ENCODE measurements at places on chromosomes 7 and 10.
A peak's percentile ranks its signal among the peaks of the same experiment; 100 is the strongest.

DNA sequence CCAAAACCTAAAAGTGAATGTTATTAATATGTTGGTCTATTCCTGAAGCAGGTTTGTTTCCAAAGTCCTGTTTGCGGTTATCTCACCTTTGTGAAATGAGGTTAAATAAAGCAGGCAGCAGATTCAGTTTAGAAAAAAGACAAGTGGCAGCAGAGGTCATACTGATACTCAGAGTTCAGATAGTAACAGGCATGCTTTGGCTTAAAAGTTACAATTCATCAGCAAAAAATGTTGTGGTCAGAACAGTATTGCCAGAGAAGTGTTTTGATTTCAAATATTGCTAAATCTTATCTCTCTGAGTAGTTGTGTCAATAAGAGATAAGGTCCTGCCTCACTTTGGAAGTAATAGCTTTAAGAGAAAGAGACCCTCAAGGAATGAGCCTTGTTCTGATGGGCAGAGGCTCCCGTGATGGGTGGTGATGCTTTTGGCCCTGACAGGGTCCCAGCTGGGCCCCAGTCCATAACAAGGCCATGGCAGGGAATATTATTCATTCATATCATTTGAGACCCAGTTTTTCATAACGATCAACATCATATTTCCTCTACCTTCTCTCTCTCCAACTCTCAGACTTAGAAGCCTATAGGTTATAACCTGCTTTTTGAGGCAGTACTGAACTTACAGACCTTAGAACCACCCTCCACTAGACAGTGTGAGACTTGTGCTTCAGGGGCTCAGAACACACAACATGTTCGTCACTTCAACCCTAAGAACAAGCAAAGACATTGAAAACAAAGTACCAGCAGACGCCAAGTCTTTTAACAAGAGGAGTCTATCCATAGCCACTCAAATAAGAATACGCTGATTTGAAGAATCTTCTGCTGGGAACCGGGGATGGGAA is 58.5 kb upstream of the AHR start:
- DNase-seq = no peak

DNA sequence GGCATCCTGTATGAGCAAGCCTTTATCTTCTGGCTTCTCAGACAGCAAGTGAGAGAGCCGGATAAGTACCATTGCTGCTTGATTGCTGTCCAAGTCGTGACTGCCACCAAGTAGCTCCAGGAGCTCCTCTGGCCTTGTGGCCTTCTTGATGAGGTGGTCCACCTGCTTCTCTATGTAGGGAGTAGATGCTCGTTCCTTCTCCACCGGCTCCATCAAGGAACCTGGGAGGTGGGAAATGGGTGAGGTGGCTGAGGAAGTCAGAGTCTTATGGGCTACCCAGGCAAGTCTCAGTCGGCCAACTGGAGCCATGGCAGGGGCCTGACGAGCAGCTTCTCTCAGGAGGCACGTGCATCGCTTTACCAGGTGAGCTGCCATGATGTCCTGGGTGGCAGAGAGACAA is 2.6 kb downstream of the TBRG4 start:
- DNase-seq = no peak

DNA sequence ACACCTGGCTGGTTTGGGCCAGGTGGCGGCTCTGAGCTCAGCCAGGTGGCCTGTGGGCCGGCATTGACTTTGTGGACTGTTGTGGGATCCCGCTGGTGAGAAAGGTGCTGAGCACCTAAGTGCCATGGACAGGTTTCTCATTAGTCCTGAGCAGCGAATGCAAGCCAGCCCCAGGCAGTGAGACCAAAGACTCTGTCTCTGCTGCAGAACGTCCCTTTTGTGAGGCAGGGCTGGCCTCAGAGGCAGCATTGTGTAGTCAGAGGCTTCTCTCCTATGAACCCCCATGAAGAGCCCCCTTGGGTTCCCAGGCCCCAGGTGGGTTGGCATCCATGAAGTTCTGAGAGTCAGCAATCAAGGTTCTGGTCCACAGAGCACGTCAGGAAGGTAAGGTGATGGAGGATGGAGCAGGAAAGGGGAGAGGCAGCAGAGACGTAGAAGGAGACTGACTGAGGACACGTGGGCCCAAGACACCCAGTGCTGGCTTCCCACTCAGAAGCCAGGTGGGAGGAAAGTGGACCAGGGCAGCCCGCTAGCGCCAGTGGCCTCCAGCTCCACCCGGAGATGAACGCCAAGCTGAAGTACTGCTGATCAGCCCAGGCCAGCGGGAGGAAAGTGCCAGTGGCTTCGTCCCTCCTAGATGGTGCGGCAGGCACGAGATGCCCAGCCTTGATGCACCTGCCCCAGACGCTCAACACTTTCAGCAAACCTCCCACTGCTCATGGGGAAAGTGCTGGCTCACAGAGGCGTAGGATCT is 19.2 kb upstream of the PTPRN2 start:
- DNase-seq = no peak

- DNase-seq = no peak
Observed at GRCh38 chr7:69820479-69821192, 222.4 kb downstream of the AUTS2 start.

- no peak for DNase-seq
Observed at GRCh38 chr7:151274936-151275812, 26.7 kb upstream of the SMARCD3 start.

DNA sequence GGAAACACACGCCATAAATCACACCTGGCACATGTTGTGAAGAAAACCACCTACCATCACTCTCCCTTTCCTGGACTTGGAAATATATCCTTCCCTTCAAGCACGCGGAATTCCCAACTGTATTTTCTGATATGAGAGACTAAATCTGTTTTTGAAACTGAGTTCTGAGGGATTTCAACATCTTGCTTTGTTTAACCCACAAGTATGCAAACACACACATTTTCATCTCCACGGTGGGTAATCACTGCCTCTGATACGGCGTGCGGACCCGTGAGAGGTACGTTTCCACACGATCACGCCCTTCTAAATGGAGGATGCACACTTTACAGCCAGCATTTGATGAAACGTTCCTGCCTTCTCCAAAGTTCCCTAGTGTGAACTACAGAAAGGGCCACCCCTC is 83.4 kb downstream of the ZRANB1 start:
- no peak for DNase-seq

DNA sequence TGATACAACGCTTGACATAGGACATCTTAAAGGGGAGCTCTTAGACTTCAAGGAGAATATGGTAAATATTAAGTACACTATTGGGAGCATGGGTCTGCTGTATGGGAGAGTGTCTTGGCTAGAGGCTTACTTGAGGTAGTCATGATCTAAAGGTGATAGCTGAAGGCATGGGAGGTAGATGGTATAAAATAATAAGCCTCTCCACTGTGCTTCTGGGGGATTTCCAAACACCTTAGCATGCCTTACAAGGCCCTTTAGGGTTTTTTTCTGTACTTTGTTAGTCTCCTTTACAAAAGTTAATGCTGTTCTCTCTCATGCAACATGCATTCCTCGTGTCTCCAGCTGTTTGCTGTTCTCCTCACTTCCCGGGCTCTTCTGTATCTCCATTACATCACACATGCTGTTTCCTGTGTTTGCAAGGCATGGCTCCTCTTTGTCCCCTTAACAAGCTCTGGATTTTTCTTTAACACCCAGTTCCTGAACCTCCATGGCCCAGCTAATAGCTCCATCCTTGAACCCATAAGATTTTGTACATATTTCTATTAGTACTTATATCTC is 449.7 kb downstream of the AUTS2 start:
- no peak for DNase-seq

DNA sequence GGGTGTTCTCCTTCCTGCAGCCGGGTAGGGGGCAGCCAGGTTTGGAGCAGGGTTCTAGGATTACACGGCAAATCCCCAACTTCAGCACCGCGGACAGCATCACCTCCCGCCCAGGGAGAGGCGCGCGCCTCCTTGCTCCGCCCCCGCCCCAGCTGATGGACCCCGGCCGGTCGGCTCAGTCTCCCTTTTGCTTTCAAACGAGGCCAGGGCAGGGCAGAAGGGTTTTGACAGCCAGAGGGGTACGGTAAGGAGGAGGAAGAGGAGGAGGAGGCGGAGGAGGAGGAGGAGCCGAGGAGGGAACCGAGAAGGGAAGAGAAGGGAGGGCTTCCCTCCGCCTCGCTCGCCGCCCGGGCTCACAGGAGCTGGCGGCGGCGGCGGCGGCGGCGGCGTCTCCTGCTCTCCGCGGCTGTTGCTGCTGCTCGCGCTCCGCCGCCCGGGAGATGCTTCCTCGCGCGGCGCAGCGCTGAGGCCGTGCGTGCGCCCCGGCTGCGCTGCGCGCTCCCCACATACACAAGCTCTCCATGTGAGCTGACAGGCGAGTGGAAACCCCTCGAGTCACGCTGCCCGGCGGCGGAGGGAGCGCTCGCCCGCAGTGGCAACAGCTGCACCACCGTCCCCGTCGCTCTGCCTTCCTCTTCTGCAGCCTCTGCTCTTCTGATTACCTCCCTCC is 615 bp upstream of the CNTNAP2 start:
- DNase-seq = peak; percentile 88
